ENCODE measurements at places on chromosomes 1 and 21. TPM values are rescaled to one million over a fixed set of nuclear protein-coding genes. Genes with fewer than 3 reads are reported as not detected.

Gene GPX7
- total RNA-seq: 17.1 TPM

DNA sequence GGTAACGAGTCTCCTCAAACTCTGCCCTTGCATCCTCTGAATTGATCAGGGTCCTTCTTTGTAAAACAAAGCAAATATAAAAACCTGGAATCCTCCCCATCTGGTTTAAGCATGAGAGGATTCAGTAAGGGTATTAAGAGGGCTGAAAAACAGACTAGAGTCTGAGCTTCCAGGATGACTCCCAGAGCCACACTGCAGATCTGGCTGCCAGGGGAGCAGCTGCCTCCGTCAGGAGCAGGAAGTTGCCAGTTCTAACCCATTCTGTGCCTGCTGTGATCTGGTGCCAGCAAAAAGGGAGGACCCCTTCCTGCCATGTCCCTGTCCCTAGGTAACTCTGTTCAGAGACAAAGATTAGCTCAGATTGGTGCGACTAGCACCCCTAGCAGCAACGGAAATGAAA, 27.5 kb downstream of the SERTAD4 start:
- no peaks in the 10 kb centered on the region for H3K36me3 ChIP-seq
- no peaks in the 10 kb centered on the region for H3K27me3 ChIP-seq
- no peak for DNase-seq
- peaks cover 67% of the 10 kb centered on the region for H3K4me1 ChIP-seq

Gene LAX1
- total RNA-seq: 0.13 TPM

GRCh38 chr1:210980082-210980481, 153.9 kb downstream of the KCNH1 start:
- no peak overlapping the region for H3K27ac ChIP-seq
- no peaks in the 10 kb centered on the region for H3K27me3 ChIP-seq
- H3K4me1 ChIP-seq: no peaks in the 10 kb centered on the region
- no peak overlapping the region for H3K4me3 ChIP-seq
- no peaks in the 10 kb centered on the region for H3K36me3 ChIP-seq

DNA sequence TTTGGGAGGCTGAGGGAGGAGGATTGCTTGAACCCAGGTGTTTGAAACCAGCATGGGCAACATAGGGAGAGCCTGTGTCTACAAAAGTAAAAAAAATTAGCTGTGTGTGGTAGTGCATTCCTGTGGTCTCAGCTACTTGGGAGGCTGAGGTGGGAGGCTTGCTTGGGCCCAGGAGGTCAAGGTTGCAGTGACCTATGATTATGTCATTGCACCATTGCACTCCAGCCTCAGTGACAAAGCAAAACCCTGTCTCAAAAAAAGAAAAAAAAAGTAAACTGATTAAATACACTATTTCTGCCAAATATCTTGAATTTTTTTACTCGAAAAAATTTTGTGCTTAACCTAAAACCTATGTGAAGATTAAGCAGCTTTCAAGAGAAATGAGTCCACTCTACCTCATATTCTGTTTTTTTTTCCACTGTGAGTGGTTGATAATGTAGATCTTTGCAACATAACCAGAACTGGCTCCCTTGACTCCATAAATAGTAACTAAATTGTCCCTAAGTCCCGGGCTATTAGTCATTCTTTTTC, 19.4 kb upstream of the ZNF281 start:
- no peaks in the 10 kb centered on the region for H3K4me1 ChIP-seq
- DNase-seq: peak; percentile 53
- H3K4me3 ChIP-seq: no peak overlapping the region
- no peaks in the 10 kb centered on the region for H3K36me3 ChIP-seq

Gene PLA2G2C
- 0.33 TPM for total RNA-seq

DNA sequence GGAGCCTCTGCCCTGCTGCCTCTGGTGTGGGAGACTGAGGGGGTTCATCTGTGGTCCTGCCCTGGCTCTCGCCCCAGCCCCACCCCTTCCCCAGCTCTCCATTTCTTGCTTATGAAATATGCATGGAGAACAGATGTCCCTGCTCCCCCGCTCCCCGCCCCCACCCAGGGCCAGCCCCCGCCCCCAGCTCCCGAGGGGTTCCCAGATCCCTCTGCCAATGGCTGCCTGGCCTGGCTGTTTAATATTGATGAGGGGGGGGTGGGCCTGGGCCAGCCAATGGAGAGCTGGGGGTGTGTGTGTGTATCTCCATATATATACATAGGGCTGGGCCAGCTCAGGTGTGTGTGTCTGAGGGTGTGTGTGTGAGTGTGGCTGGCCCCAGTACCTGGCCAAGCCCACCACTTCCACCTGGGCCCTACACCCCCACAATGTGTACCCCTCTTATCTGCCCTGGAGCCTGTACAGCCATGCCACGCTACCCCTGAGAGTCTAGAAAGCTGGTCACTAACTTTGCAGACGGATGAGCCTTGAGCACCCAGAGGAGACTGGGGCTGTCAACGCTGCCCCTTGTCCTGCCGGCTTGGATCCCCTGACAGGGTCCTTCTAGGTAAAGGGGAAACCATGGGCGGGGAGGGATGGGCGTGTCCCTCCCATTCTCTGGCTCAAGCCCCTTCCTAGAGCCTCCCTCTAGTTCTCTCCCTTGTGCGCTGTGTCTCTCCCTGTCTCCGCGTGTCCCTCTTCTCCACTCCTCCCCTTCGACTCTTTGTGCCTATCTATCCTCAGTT, at the start of gene NHLH1:
TSS of gene NHLH1 (plus strand) at position 341 of the 785 bp plus-strand sequence. CDS start 3,661 bp downstream, outside the sequence.
- no peak for DNase-seq
- no peaks in the 10 kb centered on the region for H3K36me3 ChIP-seq
- no peaks in the 10 kb centered on the region for H3K27me3 ChIP-seq
- no peak within 1 kb of the TSS for H3K4me3 ChIP-seq

- H3K27ac ChIP-seq: no peak overlapping the region
- no peaks in the 10 kb centered on the region for H3K27me3 ChIP-seq
- no peak overlapping the region for H3K4me3 ChIP-seq
- H3K36me3 ChIP-seq: no peaks in the 10 kb centered on the region
- no peak for DNase-seq
These were observed 200.0 kb downstream of the PTPRU start for GRCh38 chr1:29436181-29436785.

DNA sequence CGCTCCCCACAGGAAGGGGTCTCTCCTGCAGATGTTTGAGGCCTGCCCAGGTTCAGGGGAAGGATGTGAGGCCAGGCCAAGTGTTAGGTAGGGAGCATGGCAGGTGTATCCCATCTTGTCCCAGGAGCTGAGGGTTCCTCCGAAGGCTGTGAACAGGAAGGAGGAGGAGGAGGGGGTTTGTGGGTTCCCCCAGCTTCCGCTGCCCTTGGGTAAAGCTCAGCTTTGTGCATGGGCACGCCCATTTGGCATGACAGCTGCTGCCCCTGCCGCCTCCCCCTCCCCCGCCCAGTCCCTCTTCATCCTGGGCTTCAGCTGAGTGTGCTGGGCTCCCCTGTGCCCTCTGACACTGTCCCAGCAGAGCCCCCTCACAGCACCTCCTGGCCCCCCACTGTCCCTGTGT, 25.5 kb downstream of the TNFRSF8 start:
- H3K27ac ChIP-seq: no peak overlapping the region
- no peaks in the 10 kb centered on the region for H3K36me3 ChIP-seq
- no peak overlapping the region for H3K4me3 ChIP-seq
- H3K27me3 ChIP-seq: no peaks in the 10 kb centered on the region
- no peaks in the 10 kb centered on the region for H3K4me1 ChIP-seq

DNA sequence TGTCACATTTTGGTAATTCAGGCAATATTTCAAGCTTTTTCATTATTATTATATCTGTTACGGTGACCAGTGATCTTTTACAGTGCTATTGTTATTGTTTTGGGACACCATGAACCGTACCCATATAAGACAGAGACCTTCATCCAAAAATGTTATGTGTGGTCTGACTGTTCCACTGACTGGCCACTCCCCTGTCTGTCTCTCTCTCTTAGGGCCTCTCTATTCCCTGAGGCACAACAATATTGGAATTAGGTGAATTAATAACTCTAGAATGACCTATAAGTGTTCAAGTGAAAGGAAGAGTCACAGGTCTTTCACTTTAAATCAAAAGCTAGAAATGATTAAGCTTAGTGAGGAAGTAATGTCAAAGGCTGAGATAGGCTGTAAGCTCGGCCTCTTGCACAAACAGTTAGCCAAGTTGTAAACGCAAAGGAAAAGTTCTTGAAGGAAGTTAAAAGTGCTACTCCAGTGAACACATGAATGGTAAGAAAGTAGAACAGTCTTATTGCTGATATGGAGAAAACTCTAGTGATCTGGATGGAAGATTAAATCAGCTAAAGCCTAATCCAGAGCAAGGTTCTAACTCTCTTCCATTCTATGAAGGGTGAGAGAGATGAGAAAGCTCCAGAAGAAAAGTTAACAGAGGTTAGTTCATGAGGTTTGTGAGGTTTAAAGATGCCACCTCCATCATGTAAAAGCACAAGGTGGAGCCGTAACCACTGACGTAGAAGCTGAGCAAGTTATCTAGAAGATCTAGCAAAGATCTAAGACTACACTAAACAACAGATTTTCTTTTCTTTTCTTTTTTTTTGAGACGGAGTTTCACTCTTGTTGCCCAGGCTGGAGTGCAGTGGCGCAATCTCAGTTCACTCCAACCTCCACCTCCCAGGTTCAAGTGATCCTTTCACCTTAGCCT, 19.7 kb upstream of the DIPK1A start:
- no peak for DNase-seq
- H3K4me3 ChIP-seq: no peak overlapping the region
- no peak overlapping the region for H3K27ac ChIP-seq
- H3K36me3 ChIP-seq: no peaks in the 10 kb centered on the region
- H3K4me1 ChIP-seq: no peaks in the 10 kb centered on the region
- no peaks in the 10 kb centered on the region for H3K27me3 ChIP-seq

DNA sequence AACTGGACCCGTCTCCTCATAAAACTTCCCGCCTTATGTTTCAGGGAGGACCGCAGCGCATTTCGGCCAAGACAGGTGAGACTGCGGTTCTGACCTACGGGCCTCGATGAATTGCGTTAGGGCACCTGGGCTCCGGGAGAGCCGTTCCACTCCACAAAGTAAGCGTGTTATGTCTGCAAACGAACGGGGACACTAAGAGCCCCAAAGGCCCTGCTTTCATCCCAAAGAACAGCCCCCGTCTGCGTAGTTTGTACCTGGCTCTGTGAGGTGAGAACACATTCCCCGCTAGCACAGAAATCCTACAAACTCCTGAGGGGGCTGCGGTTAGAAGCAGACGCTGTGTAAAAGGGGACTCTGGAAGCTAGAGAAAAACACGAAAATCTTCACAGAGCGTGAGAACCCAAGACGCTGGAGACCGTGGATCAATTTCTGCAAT, 41.6 kb upstream of the PPIAL4F start:
- DNase-seq: no peak
- H3K4me3 ChIP-seq: peak overlapping the region; percentile 43
- no peaks in the 10 kb centered on the region for H3K36me3 ChIP-seq

Gene RASSF5
- total RNA-seq: 6.6 TPM

DNA sequence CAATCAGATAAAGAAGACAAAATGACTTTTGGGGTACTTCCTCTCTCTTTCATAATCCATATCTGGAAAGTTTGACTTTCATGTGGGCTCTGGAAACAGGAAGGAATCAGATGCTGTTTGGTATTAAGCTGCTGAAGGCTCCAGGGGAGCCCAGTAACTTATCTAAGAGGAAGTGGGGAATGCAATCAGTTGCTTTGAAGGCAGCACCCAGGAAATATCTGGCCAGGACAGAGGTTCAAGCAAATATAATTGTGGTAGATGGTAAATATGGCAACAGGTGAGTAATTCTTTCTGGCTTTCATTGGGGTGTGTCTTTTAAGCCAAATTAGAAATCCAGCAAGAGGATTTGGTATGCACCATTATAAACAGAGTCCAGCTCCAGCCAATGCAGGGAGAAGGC, 44.4 kb downstream of the COLGALT2 start:
- no peak overlapping the region for H3K4me3 ChIP-seq
- H3K36me3 ChIP-seq: no peaks in the 10 kb centered on the region
- no peaks in the 10 kb centered on the region for H3K4me1 ChIP-seq

GRCh38 chr1:160646711-160647328, at the start of gene SLAMF1:
TSS of gene SLAMF1 (minus strand) at chr1:160647044. CDS start at chr1:160646945, 99 bp downstream.
- no peak within 1 kb of the TSS for H3K4me3 ChIP-seq
- H3K4me1 ChIP-seq: no peaks in the 10 kb centered on the region
- H3K36me3 ChIP-seq: no peaks in the 10 kb centered on the region

- DNase-seq: no peak
- no peaks in the 10 kb centered on the region for H3K36me3 ChIP-seq
- no peak overlapping the region for H3K27ac ChIP-seq
- no peak overlapping the region for H3K4me3 ChIP-seq
These were observed 228.9 kb downstream of the TNR start for GRCh38 chr1:175514387-175514953.

Gene FOXD2
- 0.57 TPM for total RNA-seq

DNA sequence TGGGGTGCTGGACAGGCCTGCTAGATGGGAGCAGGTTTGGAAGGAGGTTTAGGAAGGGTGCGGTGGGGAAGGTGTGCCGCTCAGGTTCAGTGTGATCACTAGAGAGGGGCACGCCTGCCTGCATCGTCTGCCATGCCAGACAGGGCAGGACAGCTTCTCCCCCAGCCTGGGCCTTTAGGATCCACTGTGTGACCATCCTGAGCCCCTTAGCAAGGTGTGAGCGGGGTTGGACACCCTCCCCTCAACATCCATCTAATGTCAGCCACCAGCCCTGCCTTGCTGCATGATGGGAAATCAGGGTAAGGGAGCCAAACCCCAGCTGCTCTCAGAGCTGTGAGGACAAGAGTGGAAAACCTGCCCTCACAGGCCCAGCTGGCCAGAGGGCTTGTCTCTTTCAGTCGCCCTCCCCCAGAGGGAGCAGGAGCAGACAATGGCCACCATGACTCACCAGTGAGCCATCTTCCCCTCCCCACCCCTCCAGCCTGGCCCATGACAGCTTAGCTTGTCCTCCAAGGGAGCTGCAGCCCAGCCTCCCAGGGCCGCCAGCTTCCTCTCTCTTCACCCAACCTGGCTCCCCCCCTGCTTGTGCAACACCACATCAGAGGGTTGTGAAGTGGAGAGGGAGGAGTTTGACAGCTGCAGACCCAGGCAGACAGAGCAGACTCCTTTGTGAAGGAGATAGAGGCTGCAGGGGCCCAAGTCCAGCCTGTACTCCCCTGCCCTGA, 37.0 kb downstream of the NUAK2 start:
- no peaks in the 10 kb centered on the region for H3K36me3 ChIP-seq
- H3K4me1 ChIP-seq: peaks cover 15% of the 10 kb centered on the region
- H3K4me3 ChIP-seq: no peak overlapping the region
- no peaks in the 10 kb centered on the region for H3K27me3 ChIP-seq
- peak overlapping the region; percentile 35 for H3K27ac ChIP-seq

Gene PRELP
- 186 TPM for total RNA-seq

Gene FMO3
- 5.4 TPM for total RNA-seq

GRCh38 chr1:245512181-245512888, 357.6 kb downstream of the KIF26B start:
- H3K4me3 ChIP-seq: peak overlapping the region; percentile 17
- DNase-seq: no peak

Gene CELA3A
- not detected for total RNA-seq

GRCh38 chr21:15627823-15628222, 102.0 kb upstream of the USP25 start:
- H3K27me3 ChIP-seq: no peaks in the 10 kb centered on the region
- no peaks in the 10 kb centered on the region for H3K4me1 ChIP-seq
- no peak for DNase-seq
- no peaks in the 10 kb centered on the region for H3K36me3 ChIP-seq

- H3K27ac ChIP-seq: no peak overlapping the region
- H3K4me3 ChIP-seq: no peak overlapping the region
- no peaks in the 10 kb centered on the region for H3K27me3 ChIP-seq
- peaks cover 23% of the 10 kb centered on the region for H3K4me1 ChIP-seq
These were observed 9.0 kb downstream of the TNFRSF25 start for GRCh38 chr1:6456800-6457466.

GRCh38 chr21:25911730-25912401, 177.1 kb downstream of the GABPA start:
- no peak overlapping the region for H3K4me3 ChIP-seq
- no peak overlapping the region for H3K27ac ChIP-seq
- no peaks in the 10 kb centered on the region for H3K27me3 ChIP-seq
- peaks cover 13% of the 10 kb centered on the region for H3K4me1 ChIP-seq
- no peak for DNase-seq

- H3K4me3 ChIP-seq: no peak overlapping the region
- H3K4me1 ChIP-seq: no peaks in the 10 kb centered on the region
- no peaks in the 10 kb centered on the region for H3K27me3 ChIP-seq
- no peaks in the 10 kb centered on the region for H3K36me3 ChIP-seq
These were observed 7.9 kb upstream of the GSTM5 start for GRCh38 chr1:109704173-109704572.

Gene RAB42
- total RNA-seq: 4.0 TPM

All from esophagus muscularis mucosa (tissue), 4 donors.